ENCODE measurements at places on chromosomes 2 and 18.

DNA sequence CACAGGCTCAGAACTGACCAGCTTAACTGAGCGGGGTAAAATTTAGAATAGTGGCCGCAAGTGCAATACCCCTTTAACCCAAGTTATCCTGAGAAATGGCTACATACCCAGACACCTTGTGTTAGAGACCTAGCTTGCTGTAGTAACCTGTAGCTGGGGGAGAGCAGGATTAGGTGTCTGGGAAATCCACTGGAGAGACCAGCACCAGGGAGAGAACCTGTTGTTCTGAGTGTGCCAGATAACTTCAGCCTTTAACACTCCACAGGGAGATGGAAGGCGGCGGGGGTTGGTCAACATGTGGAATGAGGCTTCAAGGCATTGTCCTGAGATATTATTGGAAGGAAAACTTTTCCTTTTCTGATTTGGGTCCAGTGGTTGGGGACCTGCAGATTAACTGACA lies 356.0 kb downstream of the PTPRM start:
- no peak for DNase-seq

- no peak for DNase-seq
These were observed 330.2 kb downstream of the DSC3 start for GRCh38 chr18:30712383-30712782.

DNA sequence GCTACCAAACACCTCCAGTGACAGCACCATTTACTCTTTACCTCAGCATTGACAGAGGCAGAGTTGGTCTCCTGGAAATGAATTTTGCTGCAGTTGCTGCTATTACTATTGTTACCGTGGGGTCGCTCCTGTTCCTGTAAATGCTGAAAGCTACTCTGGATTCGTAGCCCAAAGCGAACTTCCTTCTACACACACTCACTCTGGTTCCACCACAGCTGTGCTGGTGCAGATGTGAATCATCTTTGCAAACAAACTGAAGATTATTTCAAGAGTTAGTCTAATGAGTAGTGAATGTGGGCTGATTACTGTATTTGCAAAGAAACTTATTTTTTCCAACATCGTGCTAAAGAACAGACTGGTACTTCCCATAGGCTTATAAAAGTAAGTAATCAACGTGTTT lies 304.0 kb downstream of the LPIN1 start:
- DNase-seq: no peak

DNA sequence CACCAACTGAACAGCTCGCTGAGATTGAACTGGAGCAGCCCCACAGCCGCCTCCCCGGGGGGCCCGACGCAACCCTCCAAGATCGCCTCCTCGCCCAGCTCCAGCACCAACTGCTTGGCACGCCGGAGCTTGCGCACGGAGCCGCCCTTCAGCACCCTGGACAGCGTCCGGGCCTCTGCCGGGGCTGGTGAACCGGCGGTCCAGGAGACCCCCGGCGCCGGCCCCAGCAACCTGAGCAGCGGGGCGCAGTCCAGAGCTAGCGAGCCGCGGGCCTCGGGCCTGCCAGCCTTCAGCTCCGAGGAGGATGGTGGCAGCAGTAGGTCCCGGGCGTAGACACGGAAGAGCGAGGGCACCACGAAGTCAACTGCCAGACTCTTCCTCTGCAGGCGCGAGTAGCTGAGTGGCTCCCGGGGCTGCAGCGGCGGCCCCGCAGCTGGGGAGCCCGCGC lies 1.2 kb downstream of the ALK start:
- peak; percentile 30 for DNase-seq

DNA sequence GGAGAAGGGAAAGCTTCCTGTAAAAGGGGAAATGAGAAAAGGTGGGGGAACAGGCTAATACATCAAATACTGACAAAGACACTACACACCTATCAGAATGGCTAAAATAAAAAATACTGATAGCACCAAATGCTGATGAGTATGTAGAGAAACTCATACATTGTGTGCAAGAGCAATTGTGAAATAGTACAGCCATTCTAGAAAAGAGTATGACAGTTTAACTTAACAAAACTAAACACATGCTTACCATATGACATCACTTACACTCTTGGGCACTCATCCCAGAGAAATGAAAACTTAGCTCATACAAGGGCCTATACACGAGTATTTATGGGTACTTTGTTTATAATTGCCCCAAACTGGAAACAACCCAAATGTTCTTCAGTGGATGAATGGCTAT lies 53.4 kb downstream of the ZNF638 start:
- DNase-seq: no peak

DNA sequence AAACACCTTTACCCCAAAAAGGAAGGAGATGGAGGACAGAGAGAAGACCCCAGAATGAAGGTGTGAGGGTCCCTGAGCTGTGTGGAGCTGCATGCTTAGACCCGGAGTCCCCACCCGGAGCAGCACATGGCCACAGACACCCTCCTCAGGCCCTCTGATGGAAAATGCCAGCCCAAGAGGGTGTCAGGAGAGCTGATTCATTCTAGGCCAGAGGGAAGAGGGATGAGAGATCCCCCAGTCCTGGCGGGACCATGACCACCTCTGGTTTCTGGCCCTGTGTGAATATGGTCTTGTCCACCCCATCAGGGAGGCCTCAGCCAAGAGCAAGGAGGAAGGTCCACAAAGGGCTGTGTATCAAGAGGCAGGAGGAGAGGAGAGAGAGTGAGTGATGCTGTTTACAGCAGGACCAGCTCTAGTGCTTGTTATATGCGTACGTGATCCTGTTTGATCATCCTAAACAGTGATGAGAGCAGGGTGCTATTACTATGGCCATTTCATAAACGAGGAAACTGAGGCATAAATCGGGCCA lies 186.6 kb upstream of the HAAO start:
- DNase-seq: no peak

DNA sequence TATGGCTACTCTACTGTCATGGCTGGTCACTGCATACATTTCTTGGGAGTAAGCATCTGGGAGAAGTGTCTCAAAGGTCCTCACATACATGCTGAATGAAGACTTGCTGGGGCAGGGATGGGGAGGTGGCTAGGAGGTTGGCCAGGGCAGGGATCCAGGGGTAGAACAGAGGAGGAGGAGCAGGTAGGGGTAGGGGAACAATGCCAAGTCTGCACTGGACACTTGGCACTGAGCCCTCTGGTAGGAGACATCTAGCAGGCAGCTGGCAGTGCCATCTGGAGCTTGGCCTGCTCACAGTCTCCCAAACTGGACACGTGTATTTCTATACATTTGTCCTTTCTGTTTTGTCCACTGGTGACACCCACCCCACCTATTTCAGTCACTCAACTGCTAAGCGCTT lies 62.7 kb upstream of the REV1 start:
- no peak for DNase-seq

DNA sequence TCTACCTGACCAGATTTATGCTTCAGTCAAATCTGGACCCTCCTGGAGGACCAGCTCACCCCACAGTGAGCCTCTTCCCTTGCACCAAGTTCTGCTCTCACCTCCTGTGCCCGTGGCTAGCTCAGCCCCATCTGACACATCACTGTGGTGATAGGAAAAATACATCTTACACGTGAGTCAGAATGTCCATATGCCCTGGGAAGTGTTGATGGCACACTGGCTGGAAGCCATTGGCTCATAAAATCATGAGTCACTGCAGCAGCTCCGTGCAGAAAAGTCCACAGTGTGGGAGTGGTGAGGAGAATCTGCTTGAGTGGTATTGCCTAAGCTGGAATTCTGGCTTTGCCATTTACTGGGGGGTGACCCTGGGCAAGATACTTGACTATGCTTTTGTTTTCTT lies 42.6 kb upstream of the RAPGEF4 start:
- DNase-seq: peak; percentile 31

- DNase-seq: no peak
These were observed 1.0 kb downstream of the AGAP1 start for GRCh38 chr2:235494716-235495372.

GRCh38 chr2:68234405-68234804 lies 17.9 kb downstream of the PPP3R1 start:
- DNase-seq: no peak

DNA sequence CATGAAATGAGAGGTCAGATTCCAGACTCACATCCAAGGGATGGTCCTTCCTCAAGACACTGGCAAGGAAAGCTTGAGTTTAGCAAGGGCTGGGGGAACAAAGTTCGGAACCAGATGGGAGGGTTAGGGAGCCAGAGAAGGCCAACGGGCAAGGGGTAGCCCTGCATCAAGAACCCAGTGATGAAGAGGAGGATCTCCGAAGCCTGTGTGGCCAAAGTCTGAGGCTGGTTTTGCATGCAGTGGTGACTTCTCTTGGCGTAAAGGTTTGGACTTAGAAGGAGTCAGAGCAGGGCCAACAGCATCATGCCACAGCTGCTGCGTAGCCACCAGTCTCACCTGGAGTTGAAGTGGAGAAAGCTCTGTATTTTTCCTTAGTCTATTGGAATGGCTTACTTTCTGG lies 123.5 kb upstream of the ALPP start:
- DNase-seq: no peak

GRCh38 chr18:33404244-33404873 lies 36.2 kb downstream of the CCDC178 start:
- no peak for DNase-seq

- DNase-seq: no peak
These were observed 96.6 kb downstream of the TXNL1 start for GRCh38 chr18:56541793-56542192.
